Activated T-cell treated with anti-CD3 and anti-CD28 coated beads for 24 hours (primary cell): ENCODE measurements at places on chromosomes 13 and 19.
A peak's percentile ranks its signal among the peaks of the same experiment; 100 is the strongest.

DNA sequence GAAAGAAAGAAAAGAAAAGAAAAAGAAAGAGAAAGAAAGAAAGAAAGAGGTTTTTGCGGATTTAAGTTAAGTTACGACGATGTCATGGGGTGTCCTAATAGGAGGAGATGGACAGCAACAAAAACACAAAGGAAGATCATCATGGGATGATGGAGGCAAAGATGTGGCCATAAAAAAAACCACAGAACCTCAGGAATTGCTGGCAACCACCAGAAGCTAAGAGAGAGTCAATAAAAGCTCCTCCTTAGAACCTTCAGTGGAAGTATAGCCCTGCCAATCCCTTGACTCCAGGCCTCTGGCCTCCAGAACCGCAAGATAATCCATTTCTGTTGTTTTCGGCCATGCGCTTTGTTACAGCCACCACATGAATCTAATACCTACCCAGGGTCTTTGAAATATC lies 11.5 kb downstream of the PLEKHA4 start:
- no peak for DNase-seq

- no peak for DNase-seq
These were observed 211.9 kb upstream of the SLC10A2 start for GRCh38 chr13:103277959-103278694.

DNA sequence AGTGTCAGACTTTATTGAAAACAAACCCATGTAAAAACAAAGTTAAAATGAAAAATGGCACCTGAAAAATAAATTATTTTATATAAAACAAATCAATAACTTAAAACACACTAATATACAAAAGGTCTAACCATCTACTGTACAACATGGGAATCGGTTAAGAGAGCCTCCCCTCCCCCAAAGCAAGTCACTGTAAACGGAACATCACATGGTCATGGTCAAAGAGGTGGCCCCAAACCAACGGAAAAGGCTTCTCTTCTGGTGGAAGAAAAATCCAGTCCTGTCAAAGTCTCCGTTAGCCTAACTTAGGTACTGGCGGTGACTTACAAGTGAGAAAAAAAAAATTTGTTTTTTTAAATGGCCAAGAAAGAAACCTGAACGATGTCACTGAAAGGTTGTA lies 15.7 kb upstream of the TIMM44 start:
- DNase-seq = no peak

- DNase-seq = no peak
These were observed 251.5 kb downstream of the DNAJC15 start for GRCh38 chr13:43274881-43275280.

- DNase-seq = no peak
These were observed 213.7 kb downstream of the RFC3 start for GRCh38 chr13:34031610-34032009.

DNA sequence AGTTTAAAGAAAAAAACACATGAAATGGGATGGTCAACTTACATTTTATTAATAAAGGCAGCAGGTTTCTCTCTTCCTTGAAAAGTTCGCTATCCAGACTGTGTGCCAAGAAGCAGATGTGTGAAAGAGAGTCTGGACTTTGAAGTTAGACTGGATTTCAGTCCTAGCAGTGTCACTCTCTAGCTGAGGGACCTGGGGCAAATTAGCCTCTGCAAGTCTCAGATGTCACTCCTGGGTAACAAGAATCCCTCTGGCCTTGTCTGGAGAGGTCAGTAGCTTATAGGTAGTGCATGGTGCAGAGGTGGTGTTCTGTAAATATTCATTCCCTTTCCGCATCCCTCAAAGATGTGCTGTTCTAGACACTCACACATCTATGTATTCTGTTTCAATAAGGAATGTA lies 187.6 kb upstream of the RNF113B start:
- DNase-seq = no peak

DNA sequence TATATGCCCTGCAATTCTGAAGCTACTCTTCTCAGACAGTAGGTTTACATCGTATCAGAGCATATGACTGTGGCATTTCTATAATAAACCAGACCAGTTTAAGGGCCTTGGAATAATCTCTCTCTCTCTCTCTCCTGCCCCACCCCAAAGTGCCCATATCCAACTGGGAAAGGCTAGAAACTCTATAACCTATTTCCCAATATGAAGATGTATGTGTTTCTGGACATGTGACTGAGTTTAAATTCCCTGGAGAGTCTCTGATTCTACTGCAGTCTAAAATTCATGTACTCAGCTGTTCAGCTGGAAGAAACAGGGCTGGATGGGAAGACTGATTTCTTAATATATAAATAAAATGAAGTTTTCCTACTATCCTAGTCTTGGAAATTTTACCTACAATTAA lies 91.9 kb upstream of the MBNL2 start:
- DNase-seq = no peak

- DNase-seq = no peak
These were observed 346.6 kb downstream of the RFC3 start for GRCh38 chr13:34164582-34164981.

DNA sequence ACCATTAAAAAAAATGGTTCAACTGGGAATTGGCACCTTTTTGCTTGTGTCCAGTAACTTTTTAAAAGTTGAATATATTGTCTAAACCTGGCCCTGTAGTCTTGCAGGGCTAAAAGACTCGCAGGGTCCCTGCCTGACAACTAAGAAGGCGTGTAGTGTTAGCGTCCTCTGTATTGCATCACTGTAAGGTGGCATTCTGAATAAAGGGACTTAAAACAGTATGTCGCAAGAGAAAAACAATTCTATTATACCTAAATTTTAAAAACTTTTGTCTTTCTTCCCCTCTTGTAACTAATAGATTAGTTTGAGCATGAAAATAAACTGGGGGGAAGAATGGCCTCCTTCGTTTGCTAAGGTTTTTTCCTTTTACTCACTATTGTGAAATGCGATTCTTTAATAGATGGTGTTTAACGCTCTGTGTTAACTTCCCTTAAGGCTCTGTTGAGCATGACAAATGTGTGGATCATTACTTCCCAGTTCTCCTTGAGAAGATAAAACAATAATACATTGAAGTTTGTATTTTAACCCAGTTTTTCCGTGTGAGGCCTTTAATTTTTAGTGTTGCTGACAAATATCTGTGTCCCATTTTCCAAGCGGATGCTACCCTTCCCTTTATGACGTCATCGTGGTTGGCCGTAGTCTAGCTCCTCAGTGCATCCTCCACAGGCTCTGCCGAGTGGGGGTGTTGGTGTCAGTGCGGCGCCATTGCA lies 134.6 kb downstream of the KATNAL1 start:
- no peak for DNase-seq

- DNase-seq = no peak
These were observed 2.8 kb upstream of the LMO7 start for GRCh38 chr13:75633285-75633684.

DNA sequence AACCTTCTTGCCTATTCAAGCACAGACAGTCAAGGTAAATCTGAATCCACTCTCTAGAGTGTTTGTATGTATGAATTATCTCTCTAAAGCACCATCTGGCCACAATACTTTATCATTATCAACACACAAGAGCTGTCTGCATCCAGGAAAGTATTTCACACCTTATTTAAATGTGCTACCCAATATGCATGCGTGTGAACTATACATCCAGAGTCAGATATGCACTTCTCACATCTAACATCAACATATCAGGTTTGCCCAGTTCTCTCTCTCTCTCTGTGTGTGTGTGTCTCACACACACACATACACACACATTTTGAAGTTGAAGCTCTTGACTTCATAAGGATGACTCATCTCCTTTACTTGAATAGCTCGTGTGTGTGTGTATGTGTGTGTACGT lies 697.5 kb upstream of the PCDH20 start:
- DNase-seq = no peak

GRCh38 chr13:40148742-40149141 lies 493.3 kb downstream of the COG6 start:
- DNase-seq = no peak

DNA sequence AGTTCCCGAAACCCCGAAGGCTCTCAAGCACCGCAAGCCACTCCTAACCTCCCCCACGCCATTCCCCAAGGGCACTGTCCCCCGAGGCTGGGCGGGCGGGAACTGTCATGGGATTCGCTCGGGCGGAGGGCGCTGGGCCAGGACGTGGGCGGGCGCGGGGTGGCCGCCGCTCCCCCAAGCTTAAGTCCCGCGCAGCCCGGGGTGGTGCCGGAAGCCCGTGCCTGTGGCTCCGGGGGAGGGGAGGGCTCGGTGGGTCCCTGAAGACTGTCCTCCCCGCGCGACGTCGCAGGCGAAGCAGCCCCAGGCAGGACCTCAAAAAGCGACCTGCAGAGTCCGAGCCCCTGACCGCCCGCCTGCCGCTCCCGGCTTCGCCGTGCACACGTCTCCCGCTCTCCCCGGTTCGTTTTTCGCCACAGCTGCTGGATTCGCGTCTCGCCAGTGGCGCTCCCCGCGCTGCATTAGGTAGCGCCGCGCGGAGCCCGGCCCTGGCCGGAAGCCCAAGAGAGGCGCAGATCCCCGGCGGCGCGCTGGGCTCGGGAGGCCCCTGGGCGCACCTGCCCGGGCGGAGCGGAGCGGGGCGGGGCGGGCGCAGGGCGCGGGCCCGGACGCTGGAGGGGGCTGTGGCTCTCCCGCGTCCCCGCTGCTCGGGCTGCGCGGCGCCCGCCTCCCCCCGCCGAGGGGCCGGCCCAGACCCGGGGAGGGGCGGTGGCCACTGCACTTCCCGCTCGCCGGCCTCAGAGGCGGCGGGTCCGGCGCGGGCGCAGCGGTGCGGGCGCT lies at the start of gene FARP1:
Gene FARP1, plus strand, starts transcription at position 715 of the 777 bp plus-strand sequence. CDS start 70,149 bp downstream, outside the sequence.
- peak; percentile 4 for DNase-seq

- no peak for DNase-seq
These were observed 1319.9 kb upstream of the PRR20A start for GRCh38 chr13:55820817-55821216.

- no peak for DNase-seq
These were observed 17.8 kb upstream of the ADGRE5 start for GRCh38 chr19:14363183-14364097.

GRCh38 chr13:40445557-40445990 lies 220.9 kb downstream of the FOXO1 start:
- no peak for DNase-seq

GRCh38 chr13:36084131-36084530 lies 47.1 kb downstream of the DCLK1 start:
- DNase-seq = no peak

- DNase-seq = no peak
These were observed 169.8 kb downstream of the SUCLA2 start for GRCh38 chr13:47831265-47831664.

- DNase-seq = no peak
These were observed 173.9 kb downstream of the PRR20E start for GRCh38 chr13:57340878-57341277.

DNA sequence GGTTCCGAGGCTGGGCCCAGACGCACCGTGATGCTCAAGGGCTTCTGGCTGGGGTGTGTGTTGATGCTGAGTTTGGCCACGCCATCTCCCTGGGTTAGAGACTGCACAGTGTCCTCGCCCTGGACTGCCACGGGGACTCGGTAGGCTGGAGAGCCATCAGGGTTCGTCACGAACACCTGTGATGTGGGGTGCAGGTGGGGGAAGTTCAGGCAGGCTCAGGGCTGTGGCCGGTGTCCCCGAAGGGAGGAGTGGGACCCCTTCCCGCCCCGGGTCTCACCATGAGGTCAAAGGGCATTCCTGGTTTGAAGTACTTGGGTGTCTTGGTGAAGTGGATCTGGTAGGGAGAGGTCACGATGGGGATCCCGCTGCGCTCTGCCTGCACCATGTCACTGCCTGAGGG lies 8.2 kb downstream of the C3 start:
- DNase-seq = no peak

DNA sequence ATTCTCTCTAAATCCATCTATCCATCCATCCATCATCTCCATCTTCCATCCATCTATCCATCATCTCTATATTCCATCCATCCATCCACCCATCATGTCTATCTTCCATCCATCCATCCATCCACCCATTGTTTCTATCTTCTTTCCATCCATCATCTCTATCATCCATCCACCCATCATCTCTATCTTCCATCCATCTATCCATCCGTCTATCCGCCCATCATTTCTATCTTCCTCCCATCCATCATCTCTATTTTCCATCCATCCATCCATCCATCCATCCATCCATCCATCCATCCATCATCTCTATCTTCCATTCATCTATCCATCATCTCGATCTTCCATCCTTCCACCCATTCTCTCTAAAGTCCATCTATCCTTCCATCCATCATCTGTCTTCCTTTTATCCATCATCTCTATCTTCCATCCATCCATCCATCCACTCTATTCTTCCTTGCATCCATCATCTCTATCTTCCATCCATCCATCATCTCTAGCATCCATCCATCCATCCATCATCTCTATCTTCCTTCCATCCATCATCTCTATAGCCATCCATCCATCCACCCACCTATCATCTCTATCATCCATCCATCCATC lies 34.7 kb downstream of the NWD1 start:
- no peak for DNase-seq

- DNase-seq = no peak
These were observed 131.2 kb downstream of the CRYL1 start for GRCh38 chr13:20394506-20394905.

DNA sequence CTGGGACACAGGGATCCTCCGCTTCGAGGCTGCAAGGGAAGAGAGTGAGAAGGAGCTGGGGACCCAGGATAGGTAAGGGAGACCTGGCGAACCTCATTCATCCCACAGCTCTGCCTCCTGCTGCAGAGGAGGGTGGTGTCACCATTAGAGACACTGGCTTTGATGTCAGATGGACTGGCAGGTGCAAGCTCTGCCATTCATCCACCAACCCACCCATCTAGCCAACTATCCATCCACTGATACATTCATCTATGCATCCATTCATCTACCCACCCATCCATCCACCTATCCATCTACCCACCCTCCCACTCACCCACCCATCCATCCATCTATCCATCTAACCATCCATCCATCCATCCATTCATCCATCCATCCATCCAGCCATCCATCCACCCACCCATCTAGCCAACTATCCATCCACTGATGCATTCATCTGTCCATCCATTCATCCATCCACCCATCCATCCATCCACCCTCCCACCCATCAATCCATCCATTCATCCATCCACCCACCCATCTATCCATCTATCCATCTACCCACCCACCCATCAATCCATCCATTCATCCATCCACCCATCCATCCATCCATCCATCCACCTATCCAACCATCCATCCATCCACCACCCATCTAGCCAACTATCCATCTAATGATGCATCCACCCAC lies 5.7 kb downstream of the C19orf33 start:
- no peak for DNase-seq
